ENCODE measurements at places on chromosomes 12 and 14.
A peak's percentile ranks its signal among the peaks of the same experiment; 100 is the strongest.

DNA sequence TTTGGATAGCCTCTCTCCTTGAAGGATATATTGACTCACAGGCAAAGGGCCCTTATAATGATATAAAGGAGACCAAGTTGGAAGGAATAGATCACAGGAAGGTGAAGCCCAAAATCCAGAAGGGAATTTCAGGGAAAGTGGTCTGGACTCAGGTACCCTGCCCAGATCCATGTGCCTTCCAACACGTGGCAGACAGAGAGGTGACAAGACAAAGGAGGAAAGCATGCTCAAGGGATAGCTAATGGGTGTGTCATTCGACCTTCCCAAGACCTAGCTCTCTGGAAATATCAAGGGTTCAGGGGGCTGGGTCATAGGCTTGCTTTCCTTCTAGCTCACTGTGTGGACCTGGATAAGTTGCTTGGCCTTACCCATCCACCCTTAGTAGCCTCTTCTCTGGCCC lies 214.3 kb downstream of the ZFP36L1 start:
- H3K27ac ChIP-seq = no peak overlapping the region
- no peak overlapping the region for H3K4me3 ChIP-seq
- H3K27me3 ChIP-seq = no peaks in the 10 kb centered on the region
- H3K36me3 ChIP-seq = peaks cover 1% of the 10 kb centered on the region
- no peak for DNase-seq

DNA sequence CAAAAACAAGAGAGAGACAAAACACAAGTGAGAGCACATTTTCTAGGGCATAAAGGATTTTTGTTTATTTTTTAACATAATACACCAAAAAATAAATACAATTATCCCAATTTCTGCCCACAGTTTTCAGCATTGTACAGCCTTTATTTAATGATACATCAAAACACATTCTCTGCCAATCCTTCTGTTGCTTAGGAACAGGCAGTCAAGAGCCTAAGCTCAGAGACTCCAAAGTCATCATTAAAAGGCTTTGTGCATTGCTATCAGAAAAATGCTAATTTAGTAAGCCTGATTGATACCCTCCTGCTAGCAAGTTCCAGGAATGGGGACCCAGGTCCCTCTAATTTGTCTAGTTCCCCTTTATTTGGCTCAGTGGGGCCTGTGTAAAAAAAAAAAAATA lies 536.5 kb downstream of the RPS29 start:
- no peaks in the 10 kb centered on the region for H3K36me3 ChIP-seq
- no peaks in the 10 kb centered on the region for H3K27me3 ChIP-seq
- no peaks in the 10 kb centered on the region for H3K4me1 ChIP-seq
- H3K27ac ChIP-seq = no peak overlapping the region
- no peak for DNase-seq

DNA sequence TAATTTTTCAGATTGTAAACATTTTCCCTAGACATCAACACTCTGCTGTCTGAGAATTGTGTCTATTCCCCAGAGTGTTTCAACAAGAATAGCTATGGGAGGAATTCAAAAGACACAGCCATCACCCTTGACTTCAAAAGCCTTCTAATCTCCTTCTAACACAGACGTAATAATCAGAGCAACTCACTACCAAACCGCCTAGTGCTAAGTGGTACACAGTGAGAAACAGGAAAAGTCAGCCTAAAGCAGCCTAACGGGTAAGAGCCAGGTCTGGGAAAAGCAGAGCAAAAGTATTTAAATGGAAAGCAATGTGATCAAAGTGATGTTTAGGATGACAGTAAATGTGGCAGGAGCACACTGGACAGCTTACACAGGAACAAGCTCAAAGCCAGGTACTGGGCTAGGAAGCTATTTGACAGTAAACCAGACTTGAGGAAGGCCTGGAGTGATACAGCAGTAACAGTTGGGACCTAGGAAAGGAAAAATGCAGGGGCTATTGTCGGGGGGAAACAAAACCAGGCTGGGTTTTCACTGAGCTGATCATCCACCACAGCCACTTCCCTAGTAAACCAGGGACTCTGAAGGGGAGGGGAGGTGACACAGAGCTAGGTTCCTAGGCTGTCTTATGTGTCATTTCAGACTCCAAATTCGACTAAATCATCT lies 29.4 kb downstream of the CORO1C start:
- H3K27me3 ChIP-seq = no peaks in the 10 kb centered on the region
- H3K4me1 ChIP-seq = peaks cover 37% of the 10 kb centered on the region
- no peak for DNase-seq

GRCh38 chr14:73789989-73790581 lies 61.5 kb upstream of the PTGR2 start:
- H3K36me3 ChIP-seq = no peaks in the 10 kb centered on the region
- H3K4me3 ChIP-seq = no peak overlapping the region
- H3K27me3 ChIP-seq = no peaks in the 10 kb centered on the region
- DNase-seq = no peak
- no peak overlapping the region for H3K27ac ChIP-seq

GRCh38 chr12:116087399-116087798 lies 190.1 kb downstream of the MED13L start:
- H3K27me3 ChIP-seq = no peaks in the 10 kb centered on the region
- no peak for DNase-seq
- peaks cover 2% of the 10 kb centered on the region for H3K36me3 ChIP-seq
- peaks cover 10% of the 10 kb centered on the region for H3K4me1 ChIP-seq
- no peak overlapping the region for H3K4me3 ChIP-seq

DNA sequence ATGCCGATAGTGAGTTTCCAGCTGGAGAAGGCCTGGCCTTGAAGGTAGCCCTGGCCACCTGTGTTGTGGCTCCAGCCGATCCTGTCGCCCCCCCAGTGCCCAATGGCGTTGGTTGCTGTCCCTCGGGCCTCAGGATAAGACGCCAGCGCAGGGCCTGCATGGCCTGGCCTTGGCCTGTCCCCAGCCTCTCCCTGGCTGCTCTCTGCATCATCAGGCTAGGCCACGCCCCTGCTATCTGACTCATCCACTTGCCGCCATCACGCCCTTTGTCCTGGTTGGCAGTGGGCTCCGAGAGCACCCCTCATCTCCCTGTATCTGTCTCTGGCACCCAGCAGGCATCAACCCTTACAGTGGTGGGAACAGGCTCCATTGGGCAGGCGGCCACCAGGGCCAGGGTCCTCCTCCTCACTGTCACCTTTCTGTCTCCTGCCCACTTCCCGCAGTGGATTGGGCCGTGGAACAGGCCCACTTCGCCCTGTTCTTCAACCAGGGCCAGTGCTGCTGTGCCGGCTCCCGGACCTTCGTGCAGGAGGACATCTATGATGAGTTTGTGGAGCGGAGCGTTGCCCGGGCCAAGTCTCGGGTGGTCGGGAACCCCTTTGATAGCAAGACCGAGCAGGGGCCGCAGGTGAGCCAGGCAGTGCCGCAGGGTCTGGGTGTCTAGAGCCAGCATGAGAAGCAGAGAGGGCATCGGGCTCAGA lies 25.6 kb downstream of the ALDH2 start:
- no peaks in the 10 kb centered on the region for H3K27me3 ChIP-seq
- H3K27ac ChIP-seq = peak overlapping the region; percentile 69
- H3K4me3 ChIP-seq = no peak overlapping the region
- no peak for DNase-seq
- peaks cover 13% of the 10 kb centered on the region for H3K36me3 ChIP-seq

- DNase-seq = no peak
- H3K4me1 ChIP-seq = no peaks in the 10 kb centered on the region
- no peaks in the 10 kb centered on the region for H3K27me3 ChIP-seq
These were observed 908.1 kb upstream of the TMEM132C start for GRCh38 chr12:127358888-127359287.

- DNase-seq = no peak
- H3K27ac ChIP-seq = no peak overlapping the region
- peaks cover 22% of the 10 kb centered on the region for H3K4me1 ChIP-seq
- no peaks in the 10 kb centered on the region for H3K27me3 ChIP-seq
These were observed 392.3 kb upstream of the TMPO start for GRCh38 chr12:98123021-98123461.

GRCh38 chr12:752695-753610 lies 574 bp downstream of the WNK1 start:
- H3K4me3 ChIP-seq = peak overlapping the region; percentile 90
- peak; percentile 72 for DNase-seq
- peaks cover 34% of the 10 kb centered on the region for H3K4me1 ChIP-seq
- H3K27ac ChIP-seq = peak overlapping the region; percentile 94

- no peak for DNase-seq
- peaks cover 11% of the 10 kb centered on the region for H3K4me1 ChIP-seq
- no peak overlapping the region for H3K27ac ChIP-seq
- no peaks in the 10 kb centered on the region for H3K36me3 ChIP-seq
- no peak overlapping the region for H3K4me3 ChIP-seq
These were observed 19.7 kb upstream of the DUSP16 start for GRCh38 chr12:12582193-12582881.

- H3K4me3 ChIP-seq = no peak overlapping the region
- H3K36me3 ChIP-seq = no peaks in the 10 kb centered on the region
- H3K27ac ChIP-seq = no peak overlapping the region
These were observed 2.7 kb upstream of the IPO8 start for GRCh38 chr12:30698346-30698745.

GRCh38 chr14:75259510-75259855 lies 19.1 kb upstream of the FOS start:
- peak overlapping the region; percentile 77 for H3K4me3 ChIP-seq
- peaks cover 3% of the 10 kb centered on the region for H3K27me3 ChIP-seq
- H3K4me1 ChIP-seq = peaks cover 35% of the 10 kb centered on the region
- H3K36me3 ChIP-seq = no peaks in the 10 kb centered on the region
- peak overlapping the region; percentile 97 for H3K27ac ChIP-seq

- H3K4me3 ChIP-seq = no peak overlapping the region
- no peak overlapping the region for H3K27ac ChIP-seq
- DNase-seq = no peak
- H3K27me3 ChIP-seq = no peaks in the 10 kb centered on the region
- no peaks in the 10 kb centered on the region for H3K4me1 ChIP-seq
These were observed 85.9 kb downstream of the TMEM117 start for GRCh38 chr12:43921666-43922337.

DNA sequence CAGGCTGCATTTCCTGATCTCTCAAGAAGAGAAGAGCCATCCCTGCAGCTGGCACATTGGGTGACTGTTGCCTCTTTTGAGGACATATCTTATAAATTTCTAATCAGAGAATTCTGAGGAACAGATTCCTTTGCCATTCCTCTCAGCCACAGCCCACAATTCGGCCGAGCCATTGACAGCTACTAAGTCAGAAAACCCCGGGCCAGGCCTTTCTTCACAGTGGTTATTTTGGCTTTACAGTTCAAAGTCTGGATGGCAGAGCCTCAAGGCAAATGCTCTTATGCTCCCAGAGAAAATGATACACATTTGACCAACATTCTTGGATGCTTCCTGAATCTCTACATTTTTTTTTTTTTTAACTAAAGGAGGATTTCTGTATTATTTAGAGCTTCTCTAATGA lies 138.4 kb upstream of the FRMD6 start:
- no peaks in the 10 kb centered on the region for H3K36me3 ChIP-seq
- no peaks in the 10 kb centered on the region for H3K4me1 ChIP-seq
- no peak overlapping the region for H3K4me3 ChIP-seq
- no peak overlapping the region for H3K27ac ChIP-seq
- H3K27me3 ChIP-seq = no peaks in the 10 kb centered on the region

GRCh38 chr14:89607453-89607852 lies 190.4 kb upstream of the FOXN3 start:
- peaks cover 7% of the 10 kb centered on the region for H3K4me1 ChIP-seq
- no peaks in the 10 kb centered on the region for H3K27me3 ChIP-seq
- no peak overlapping the region for H3K4me3 ChIP-seq
- H3K27ac ChIP-seq = no peak overlapping the region
- peaks cover 1% of the 10 kb centered on the region for H3K36me3 ChIP-seq

DNA sequence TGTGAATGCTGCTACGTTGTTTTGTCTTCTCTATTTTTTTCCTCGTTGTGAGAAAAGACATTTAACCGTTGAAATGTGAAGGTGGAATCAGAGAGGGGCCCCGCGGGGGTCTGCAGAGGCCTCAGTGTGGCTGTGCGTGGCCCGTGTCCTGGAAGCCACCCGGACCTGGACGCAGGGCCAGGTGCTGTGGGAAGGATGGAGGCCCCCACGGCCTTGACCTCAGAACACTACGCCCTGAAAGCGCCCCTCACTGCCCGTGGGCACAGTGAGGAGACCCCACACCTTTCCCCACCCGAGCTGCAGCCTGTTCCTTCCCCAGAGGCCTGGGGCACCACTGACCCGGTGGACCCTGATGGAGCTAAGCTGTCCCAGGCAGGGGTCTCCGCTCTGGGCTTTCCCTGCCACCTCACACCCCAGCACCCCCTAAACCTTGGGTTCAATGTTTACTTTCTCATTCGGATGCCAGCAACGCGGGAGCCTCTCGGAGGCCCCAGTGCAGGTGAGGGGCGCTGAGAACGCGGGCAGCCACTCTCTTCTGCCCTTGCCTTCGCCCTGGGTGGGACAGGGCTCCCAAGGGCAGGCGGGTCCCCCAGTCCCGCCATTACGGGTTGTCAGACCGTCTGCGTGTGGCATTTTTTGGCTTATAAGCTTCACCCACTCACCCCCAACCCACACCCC lies 26.9 kb downstream of the SETD1B start:
- no peaks in the 10 kb centered on the region for H3K27me3 ChIP-seq
- no peak overlapping the region for H3K4me3 ChIP-seq
- no peak overlapping the region for H3K27ac ChIP-seq
- no peaks in the 10 kb centered on the region for H3K4me1 ChIP-seq
- no peak for DNase-seq

- H3K4me3 ChIP-seq = no peak overlapping the region
- peaks cover 8% of the 10 kb centered on the region for H3K36me3 ChIP-seq
- DNase-seq = peak; percentile 18
- H3K4me1 ChIP-seq = peaks cover 54% of the 10 kb centered on the region
- H3K27me3 ChIP-seq = no peaks in the 10 kb centered on the region
These were observed 499 bp downstream of the TOGARAM1 start for GRCh38 chr14:44962334-44963043.

DNA sequence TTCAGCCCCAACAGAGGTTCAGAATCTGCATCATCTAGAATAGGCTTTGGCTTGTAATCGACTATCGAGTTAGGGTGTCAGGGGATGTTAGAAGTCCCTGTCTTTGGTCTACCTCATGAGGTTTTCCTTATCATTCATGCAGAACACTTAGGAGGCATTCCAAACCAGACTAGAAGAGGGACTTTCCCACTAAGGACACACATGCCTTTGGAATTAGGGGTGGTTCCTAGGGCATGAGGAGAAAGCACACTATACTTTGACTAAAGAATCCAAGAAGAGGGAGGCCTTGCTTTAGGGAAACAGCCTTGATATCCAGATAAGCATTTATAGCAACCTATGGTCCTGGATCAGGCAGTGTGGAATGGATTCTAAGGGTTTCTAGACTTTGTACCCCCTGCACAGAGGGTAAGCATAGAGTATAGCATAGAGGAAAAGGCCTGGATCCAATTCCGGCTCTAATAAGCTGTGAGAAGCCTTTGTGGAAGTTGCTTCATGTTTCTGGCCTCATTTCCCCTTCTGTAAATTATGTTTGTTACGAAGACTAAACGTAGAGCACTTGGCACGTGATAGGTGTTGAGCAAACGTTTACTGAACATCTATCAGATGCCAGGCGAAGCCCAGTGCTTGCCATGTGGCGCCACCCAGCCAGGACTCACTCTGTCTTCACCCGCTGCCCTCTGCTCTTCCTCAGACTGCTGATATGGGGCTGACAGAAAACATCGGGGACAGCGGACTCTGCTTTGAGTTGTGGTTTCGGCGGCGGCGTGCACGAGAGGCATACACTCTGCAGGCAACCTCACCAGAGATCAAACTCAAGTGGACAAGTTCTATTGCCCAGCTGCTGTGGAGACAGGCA lies 13.2 kb downstream of the ZNF219 start:
- no peak overlapping the region for H3K27ac ChIP-seq
- peaks cover 30% of the 10 kb centered on the region for H3K36me3 ChIP-seq
- H3K4me3 ChIP-seq = no peak overlapping the region
- H3K27me3 ChIP-seq = no peaks in the 10 kb centered on the region
